ENCODE measurements at places on chromosomes 1 and 21. TPM values are rescaled to one million over a fixed set of nuclear protein-coding genes. Genes with fewer than 3 reads are reported as not detected.
A peak's percentile ranks its signal among the peaks of the same experiment; 100 is the strongest.

IL12RB2 gene
- total RNA-seq, result 0.57 TPM

SYNC gene
- total RNA-seq, result 63.1 TPM

IL19 gene
- not detected for total RNA-seq

TAGLN2 gene
- 570 TPM for total RNA-seq

NHLH1 gene
- not detected for total RNA-seq

SPRR2B gene
- not detected for total RNA-seq

DENND2C gene
- total RNA-seq, result 3.2 TPM

ACTN2 gene
- 0.34 TPM for total RNA-seq

DPYD gene
- total RNA-seq, result 14.3 TPM

PLPP3 gene
- 2.8 TPM for total RNA-seq

GRCh38 chr1:208631092-208631491 lies 386.9 kb upstream of the PLXNA2 start:
- DNase-seq, result no peak

DNA sequence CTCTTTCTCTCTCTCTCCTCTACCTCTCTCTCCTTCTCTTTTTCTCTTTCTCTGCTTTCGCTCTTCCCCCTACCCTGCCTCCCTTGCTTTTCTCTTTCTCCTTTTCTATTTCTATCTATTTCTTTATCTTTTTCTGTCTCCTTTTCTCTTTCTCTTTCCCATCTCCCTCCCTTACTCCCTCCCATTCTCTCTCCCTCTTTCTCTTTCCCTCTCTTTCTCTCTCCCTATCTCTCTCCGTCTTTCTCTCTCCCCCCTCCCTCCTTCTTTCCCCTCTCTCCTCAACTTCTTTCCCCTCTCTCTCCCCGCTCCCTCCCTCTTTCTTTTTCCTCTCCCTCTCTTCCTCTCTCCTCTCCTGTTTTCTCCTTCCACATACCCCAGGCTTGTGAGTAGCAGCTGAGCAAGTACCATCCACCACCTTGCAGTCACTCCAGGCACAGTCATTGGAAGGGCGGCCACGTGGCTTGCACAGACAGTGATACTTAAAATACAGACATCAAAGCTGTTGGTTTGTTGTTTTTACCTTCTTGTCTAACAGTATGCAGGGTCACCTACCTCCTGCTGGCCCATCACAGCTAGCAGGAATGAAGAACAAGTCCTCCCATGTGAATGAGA lies 209.1 kb upstream of the COA6 start:
- DNase-seq, result no peak

DNA sequence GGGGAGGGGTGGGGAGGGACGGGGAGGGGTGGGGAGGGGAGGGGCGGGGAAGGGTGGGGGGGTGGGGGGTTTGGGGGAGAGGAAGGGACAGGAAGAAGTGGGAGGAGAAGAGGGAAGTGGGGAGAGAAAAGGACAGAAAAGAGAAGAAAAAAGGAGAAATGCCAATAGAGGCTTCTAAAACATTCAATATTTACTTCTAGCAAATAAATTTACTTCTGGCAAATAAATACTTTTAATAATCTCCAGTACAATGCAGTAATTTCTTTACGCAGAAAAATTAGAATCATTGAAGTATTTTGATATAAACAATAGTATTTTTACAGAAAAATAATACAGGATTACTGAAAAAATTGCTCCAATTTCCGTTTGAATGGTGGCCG lies 9.4 kb upstream of the GPR161 start:
- DNase-seq, result no peak

GRCh38 chr1:178629252-178630154 lies 95.5 kb upstream of the RALGPS2 start:
- DNase-seq, result peak; percentile 17

GRCh38 chr1:3404301-3404700 lies 50.2 kb upstream of the ARHGEF16 start:
- no peak for DNase-seq

GRCh38 chr1:2556277-2556677 lies at the start of gene TNFRSF14:
Gene TNFRSF14, plus strand, starts transcription at chr1:2556371. Its CDS starts 294 bp downstream, at chr1:2556665.
- peak; percentile 81 for DNase-seq

- DNase-seq, result no peak
Observed at GRCh38 chr1:6904476-6905170, 119.4 kb downstream of the CAMTA1 start.

- no peak for DNase-seq
Observed at GRCh38 chr1:8752411-8752810, 65.0 kb downstream of the RERE start.

DNA sequence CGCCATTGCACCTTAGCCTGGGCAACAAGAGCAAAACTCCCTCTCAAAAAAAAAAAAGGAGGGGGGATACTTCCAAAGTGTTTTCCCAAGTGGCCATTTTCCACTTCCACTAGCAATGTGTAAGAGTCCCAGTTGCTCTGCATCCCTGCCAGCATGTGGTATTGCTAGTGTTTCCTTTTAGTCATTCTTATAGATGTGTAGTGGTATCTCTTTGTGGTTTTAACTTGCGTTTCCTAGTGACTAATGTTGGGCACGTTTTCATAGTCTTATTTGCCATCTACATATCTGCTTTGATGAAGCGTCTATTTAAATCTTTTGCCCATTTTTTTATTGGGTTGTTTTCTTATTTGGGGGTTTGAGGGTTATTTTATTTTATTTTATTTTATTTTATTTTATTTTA lies 31.1 kb downstream of the INAVA start:
- peak; percentile 41 for DNase-seq

DNA sequence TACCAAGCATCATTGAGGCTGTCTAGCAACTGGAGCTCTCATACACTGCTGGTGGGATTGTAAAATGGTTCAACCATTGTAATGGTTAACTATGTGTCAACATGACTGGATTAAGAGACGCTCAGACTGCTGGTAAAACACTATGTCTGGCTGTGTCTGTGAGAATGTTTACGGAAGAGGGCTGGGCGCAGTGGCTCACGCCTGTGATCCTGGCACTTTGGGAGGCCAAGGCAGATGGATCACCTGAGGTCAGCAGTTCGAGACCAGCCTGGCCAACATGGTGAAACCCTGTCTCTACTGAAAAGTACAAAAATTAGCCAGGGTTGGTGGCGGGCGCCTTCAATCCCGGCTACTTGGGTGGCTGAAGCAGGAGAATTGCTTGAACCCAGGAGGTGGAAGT lies 4.8 kb upstream of the FCRLA start:
- no peak for DNase-seq

GRCh38 chr1:246583448-246584185 lies 17.4 kb downstream of the CNST start:
- no peak for DNase-seq

DNA sequence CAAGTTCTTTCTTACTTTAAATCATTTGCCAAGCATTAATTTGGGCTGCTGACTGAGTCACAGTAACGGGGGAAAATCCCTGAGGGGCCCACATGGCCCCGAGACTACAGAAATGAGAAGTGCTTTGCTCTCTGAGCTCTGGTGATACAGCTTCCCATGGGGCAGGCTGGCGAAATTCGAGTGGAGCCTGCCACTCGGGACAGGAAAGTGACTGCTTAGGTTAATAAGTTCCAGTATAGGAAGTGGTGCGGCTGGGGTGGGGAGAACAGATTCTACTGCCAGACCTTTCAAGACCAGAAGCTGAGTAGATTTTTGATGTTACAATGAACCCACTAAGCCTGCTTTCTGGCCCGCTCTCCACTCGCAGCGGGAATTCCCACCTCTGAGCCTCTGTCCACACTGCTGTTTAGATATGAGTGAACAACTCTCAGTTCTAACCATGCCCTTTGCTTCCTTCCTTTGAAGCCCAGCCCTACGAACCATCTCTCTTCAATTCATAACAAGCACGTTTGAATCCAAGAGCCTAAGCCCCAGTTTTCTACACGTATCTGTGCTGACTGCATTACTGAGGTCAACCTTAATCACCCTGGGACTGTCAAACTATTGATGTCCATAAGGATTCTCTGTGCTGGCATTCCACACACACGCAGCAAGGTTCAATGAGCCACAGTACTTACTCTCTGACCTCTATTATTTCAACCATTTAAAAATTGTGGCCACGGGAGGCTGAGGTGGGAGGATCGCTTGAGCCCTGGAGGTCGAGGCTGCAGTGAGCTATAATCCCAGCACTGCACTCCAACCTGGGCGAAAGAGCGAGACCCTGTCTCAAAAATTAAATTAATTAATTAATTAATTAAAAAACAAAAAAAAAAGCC lies 9.6 kb downstream of the ZBTB17 start:
- DNase-seq, result peak; percentile 50

DNA sequence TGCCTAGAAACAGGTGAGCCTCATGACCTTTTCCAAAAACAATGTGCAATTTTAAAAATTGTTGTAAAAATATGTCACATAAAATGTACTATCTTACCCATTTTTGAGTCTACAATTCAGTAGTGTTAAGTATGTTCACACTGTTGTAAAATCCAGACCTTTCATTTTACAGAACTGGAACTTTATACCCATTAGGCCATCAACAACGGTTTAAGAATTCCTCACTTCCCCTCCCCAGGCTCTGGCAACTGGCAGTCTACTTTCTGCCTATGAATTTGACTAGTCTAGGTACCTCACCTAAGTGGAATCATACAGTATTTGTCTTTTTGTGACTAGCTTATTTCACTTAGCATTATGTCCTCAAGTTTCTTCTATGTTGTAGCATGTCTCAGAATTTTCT lies 8.6 kb downstream of the CTSE start:
- DNase-seq, result no peak

- DNase-seq, result no peak
Observed at GRCh38 chr21:27155130-27155500, 188.2 kb upstream of the ADAMTS5 start.

DNA sequence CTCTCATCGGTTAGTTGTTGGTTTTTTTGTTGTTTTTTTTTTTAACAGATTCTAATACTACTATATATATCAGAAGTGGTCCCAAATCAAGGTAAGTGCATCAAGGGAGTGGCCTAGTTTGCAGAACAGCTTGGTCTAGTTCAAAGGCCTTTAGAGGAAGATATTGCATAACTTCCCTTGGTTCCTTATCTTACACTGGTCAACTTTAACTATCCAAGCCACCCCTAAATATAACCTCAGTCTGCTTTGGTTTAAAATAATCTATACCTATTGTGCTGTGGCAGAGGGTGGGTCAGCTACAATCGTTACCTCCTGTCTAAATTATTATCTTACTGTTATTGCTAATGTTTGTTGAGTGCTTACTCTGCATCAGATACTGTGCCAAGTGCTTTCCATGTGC lies 6.9 kb downstream of the S100A12 start:
- no peak for DNase-seq

- no peak for DNase-seq
Observed at GRCh38 chr1:33005838-33006421, 30.8 kb downstream of the AK2 start.

DNA sequence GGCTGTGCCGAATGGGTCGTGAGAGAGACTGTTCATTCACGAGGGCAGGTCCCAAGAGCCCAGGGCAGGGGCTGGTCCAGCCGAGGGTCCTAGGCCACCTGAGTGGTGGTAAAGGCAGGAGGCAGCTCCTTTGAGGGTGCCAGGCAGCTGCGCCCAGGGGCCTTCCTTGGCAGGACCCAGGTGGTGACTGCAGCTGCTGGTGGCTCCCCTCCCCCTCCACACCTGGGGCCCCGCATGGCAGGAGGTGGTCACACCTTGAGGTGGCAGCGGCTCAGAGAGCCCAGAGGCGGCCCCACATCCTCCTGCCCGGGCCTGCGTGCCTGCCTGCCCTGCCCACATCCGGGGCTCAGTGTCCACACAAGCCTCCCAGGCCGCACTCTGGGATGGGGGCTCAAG lies 9.8 kb upstream of the PLCH2 start:
- DNase-seq, result no peak

GRCh38 chr1:211606914-211607753 lies 28.2 kb upstream of the SLC30A1 start:
- no peak for DNase-seq

GRCh38 chr1:54996869-54997710 lies 1.6 kb upstream of the BSND start:
- peak; percentile 33 for DNase-seq

Data from Daoy (cell line).